ENCODE measurements at places on chromosomes 4 and X.
A peak's percentile ranks its signal among the peaks of the same experiment; 100 is the strongest.

DNA sequence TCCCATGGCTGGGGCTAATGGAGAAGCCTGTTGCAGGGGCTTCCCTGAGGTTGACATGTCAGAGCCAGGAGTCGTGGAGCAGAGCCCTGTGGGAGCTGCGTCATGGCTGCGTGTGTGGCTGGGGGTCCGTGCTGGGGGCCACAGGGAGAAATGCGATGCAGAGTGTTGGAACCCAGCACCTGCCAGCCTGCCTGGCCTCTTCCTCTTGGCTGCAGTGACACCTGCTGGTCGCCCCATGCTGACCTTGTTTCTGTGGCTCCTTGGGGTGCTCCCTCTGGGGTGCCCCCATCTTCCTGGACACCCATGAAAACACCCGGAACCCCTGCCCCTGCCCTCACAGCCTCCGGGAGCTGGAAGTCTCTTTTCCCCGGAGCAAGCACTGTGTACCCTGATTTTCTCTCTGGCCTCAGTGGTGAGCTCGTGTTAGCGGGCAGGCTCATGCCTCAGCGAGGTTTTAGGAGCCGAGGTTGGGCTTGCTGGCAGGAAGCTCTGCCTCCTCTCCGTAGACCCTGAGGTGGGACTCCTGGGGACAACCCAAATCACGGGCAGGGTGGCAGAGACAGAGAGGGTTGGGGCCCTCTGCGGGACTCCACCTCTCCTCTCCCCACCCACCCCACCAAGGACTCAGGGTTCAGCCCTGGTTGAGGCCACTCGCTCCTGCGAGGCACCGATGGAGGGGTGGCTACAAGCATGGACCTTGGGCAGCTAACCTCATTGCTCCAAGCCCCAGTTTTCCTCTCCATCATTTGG lies 103.7 kb downstream of the SORCS2 start:
- DNase-seq = peak; percentile 43

DNA sequence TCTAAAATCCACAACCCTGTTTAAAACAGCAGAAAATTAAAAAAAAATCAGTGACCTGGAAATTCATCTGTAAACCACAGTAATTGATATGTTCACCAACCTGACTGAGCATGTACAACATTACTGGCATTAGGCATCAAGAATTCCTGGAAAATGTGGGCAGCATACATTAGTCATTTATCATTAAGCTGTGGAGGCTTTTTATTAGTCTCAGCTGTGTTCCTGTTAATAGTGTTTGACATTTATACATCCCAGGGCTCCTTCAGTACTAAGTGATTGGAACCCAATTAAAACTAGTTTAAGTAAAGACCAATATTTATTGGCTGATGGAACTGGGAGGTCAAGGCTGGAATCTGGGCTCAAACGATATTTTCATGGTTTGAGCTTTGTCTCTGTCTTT lies 227.3 kb upstream of the GIMD1 start:
- no peak for DNase-seq

DNA sequence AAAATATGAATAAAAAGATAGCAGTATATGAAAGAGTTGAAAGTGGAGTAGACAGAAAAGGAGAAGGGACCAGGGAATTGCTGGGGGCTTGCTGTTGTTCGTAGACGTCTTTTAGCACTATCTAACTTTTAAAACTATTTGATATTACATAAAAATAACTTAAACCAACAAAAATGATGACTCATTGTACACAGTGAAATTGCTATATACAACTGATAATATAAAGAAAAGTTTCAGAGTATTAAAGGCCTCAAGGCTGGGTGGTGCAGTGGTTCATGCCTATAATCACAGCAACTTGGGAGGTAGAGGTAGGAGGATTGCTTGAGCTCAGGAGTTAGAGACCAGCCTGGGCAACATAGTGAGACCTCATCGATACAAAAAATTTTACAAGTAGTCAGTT lies 5.2 kb downstream of the TRPC3 start:
- DNase-seq = no peak

DNA sequence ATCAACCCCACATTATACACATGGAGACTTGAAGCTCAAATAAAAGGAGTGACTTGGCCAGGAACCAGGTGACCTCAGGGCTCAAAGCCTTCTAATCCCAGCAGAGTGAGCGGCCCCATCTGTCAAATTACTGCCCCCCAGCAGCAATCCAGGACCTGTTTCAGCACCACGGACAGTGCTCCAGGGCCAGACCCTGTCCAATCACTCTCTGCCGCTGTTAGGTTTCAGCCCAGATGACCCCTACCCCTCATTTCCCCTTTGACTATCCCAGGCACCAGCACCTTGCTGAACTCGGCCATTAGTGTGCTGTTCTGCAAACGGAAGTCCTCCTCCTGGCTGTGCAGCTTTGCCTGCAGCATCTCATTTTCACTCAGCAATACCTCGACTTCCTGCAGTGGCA lies 5.1 kb downstream of the GRIPAP1 start:
- no peak for DNase-seq

- DNase-seq = no peak
Measured at GRCh38 chr4:6992728-6993677, 50.2 kb upstream of the TADA2B start.

GRCh38 chr4:92189146-92189545 lies 114.6 kb upstream of the GRID2 start:
- no peak for DNase-seq

GRCh38 chrX:64975989-64976672 lies at the start of gene ZC4H2:
TSS of gene ZC4H2 (minus strand) at chrX:64976450. CDS start at chrX:64976377, 73 bp downstream.
- peak; percentile 54 for DNase-seq

GRCh38 chr4:127304356-127304755 lies 328.4 kb upstream of the INTU start:
- DNase-seq = no peak
